Mesenteric fat pad (tissue), 1 donor: ENCODE measurements at places on chromosomes 11 and 22. TPM values are rescaled to one million over a fixed set of nuclear protein-coding genes. Genes with fewer than 3 reads are reported as not detected.

DNA sequence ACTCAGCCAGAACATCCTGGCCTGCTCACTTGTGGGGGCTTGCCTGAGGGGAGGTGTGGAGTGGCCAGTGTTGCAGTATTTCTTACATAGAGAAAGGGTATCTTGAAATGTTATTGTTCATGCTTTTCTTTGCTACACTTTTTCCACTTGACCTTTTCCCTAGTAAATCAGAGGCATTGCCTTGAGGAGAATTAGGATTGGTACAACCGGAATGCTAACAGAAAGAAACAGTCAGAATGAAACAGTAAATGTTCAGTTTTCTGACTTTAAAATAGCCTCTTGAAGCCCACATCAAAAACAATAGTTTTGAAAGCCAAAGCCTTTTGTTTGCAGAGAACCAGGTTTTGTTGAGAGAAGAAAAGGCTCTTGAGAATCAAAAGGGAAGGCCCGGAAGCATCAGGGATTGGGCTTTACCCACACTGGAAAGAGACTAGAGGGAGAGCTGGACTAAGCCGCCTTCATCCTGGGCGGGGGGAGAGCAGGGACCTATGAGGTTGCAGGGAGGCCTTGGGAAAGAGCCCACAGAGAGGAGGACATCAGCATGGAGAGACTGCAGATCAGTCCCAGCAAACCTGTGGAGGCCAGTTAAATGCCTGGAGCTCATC lies 12.4 kb downstream of the ADM start:
- DNase-seq, result no peak

- DNase-seq, result no peak
Measured at GRCh38 chr11:86558207-86558606, 114.2 kb downstream of the ME3 start.

GRCh38 chr11:15594607-15595006 lies 479.9 kb downstream of the INSC start:
- DNase-seq, result no peak

- DNase-seq, result no peak
Measured at GRCh38 chr11:19872512-19873145, 160.0 kb downstream of the NAV2 start.

DNA sequence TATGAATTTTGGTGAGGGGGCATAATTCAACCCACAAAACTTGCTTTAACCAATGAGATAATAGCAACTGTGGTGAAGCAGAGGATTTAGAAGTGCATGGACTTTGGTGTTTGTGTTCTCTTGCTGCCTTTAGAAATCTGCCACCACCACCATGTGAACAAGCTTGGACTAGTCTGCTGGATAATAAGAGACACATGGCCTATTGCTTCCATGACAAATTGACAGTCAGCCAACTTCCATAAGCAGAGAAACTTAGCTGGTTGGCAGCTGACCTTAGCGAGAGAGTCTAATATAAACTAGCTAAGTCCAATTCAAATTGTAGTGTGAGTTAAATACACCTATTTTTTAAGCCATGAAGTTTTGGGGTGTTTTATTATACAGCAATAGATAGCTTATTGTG lies 482.1 kb upstream of the ANO5 start:
- no peak for DNase-seq

- no peak for DNase-seq
Measured at GRCh38 chr11:19193916-19194315, 7.9 kb downstream of the CSRP3 start.

DNA sequence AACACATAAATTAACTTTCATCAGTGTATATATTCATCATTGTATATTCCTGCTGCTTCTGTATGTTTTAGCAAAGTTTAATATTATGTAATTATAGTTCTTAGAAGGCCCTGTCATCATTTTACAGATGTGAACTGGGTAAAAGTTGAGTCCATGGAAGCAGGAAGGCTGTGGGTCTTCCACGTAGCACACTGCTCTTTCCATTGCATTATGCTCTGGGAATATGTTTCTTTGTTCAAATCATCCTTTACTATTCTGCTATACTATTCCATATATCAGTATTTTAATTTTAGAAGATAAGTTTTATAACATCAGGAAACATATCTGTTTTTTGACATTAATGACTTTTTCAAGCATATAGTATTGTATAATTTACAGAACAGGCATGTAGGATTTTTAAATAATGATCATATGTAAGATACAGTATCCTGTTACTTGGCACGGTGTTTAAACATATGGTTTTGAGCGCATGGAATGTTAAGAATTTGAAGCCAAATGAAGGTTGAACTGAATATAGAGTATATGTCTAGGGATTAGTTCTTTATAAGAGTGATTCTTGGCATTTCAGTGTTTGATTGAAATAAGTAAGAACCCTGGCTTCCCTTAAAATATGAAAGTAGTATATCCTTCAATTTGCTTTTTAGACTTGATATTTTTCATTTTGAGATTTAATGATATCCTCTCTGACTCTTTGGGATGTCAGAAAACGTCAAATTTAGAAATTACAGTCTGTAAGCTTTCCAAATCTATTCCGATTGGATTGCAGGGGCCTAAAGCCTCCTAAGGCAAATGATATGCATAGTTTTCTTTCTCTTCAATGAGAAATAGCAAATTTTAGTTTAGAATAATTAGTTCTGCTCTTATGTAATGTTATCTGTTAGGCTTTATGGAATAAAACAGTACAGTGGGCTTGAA lies 8.6 kb downstream of the CCDC81 start:
- no peak for DNase-seq

GRCh38 chr11:65487467-65488272 lies 11.2 kb upstream of the MALAT1 start:
- DNase-seq, result peak; percentile 97

DNA sequence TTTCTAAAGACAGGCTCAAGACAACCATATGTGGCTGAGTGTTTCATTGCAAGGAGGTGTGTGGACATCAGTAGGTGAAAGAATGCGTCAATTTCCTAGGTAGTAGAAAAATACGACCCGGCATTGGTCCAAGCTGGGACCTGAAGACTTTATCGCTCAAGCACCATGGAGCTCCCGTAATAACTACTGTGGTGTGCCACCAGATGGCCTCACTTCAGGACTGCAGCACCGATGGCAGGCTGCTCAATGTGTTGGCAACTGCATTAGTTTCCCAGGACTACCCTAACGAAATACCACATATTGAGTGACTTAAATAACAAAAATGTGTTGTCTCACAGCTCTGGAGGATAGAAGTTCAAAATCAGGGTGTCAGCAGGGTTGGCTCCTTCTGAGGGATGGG lies 72.4 kb upstream of the FAT3 start:
- no peak for DNase-seq

GRCh38 chr22:42307806-42308563 lies 37.5 kb upstream of the TCF20 start:
- no peak for DNase-seq

DNA sequence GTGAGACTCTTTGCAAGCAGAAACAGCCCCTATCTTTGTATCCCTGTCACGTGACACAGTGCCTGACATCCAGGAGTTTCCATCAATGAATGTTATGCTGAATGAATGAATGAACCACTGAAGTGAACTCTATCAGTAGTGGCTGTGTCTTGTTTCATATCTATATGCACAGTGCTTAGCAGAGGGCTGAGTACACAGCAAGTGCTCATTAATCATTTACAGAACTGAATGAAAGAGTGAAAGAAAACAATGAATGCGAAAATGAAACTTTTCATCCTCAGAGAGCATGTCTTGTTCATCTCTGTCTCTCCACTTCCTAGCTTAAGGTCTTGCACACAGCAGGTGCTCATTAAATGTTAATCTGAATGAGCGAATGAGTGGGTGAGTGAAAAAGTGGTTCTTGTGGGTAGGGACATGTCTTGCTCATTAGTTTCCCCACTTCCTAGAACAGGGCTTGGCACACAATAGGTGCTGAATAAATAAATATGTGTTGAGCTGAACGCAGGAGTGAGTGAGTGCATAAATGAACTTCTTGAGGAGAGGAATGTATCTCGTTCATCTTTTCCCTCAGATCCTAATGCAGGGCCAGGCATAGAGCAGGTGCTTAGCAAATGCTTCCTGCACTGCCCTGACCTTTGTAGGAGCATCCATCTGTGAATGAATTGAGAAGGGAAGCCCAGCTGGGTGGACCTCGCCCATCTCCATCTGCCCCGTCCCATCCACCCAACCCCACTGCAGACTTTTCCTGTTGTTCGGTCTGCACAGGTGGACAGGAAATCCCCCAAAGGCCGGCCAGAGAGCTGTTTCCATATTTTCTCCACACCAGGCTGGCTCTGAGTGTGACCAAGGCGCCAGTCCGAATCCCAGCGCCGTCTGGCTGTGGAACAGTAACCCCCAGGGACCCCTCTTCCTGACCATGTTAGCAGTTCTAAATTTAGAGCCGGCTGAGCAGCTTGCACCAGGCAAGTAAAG lies 113.4 kb upstream of the CRYBB3 start:
- no peak for DNase-seq

- no peak for DNase-seq
Measured at GRCh38 chr11:5284637-5285036, 14.9 kb upstream of the HBE1 start.

GRCh38 chr22:46798041-46798365 lies 35.6 kb downstream of the TBC1D22A start:
- DNase-seq, result peak; percentile 84

DNA sequence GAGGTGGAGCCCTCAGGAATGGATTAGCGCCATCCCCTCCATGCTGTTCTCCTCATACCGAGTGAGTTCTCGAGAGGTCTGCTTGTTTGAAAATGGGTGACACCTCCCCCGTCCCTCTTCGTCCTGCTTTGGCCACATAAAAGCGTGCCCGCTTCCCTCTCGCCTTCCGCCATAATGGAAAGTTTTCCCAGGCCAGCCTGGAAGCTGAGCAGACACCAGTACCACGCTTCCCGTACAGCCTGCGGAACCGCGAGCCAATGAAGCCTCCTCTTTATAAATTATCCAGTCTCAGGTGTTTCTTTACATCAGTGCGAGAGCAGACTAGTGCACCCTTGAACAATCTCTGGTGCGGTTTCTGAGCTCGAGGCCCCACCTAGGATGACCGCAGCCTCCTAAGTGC lies 12.8 kb downstream of the ALG12 start:
- DNase-seq, result no peak

- no peak for DNase-seq
Measured at GRCh38 chr22:45291931-45292290, 7.2 kb downstream of the UPK3A start.

DNA sequence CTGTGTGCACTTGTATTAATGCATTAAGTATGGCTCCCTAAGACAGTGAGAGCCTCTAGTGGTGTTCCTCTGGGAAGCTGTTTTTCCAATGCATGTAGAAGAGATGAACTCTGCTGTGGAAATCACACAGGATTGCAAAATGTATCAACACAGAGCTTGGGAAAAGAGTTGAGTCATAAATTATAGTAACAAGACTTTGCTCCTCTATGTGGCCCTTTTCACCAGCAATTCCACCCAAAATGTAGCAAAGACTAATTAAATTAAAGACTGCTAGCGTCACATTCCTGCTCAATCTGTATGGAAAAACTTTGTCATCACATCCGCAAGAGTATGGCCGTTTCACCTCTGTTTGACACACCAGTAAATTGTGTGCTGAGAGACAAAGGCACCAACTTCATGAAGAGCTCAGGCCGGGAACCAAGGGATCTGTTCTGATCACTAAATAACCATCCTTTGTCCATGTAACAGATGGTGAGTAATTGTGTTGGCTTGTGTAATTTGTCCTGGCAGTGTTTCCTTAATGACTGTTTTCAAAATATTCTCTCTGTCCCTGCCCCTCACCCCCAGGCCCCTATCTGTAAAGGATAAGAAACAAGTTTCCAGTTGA lies 209.2 kb upstream of the SORL1-AS1 start:
- no peak for DNase-seq

GRCh38 chr11:117424781-117425180 lies 97.1 kb downstream of the CEP164 start:
- DNase-seq, result peak; percentile 39

- peak; percentile 16 for DNase-seq
Measured at GRCh38 chr22:49215840-49216239, 611.8 kb downstream of the BRD1 start.

GRCh38 chr11:92740276-92740675 lies 229.2 kb upstream of the MTNR1B start:
- no peak for DNase-seq

- DNase-seq, result no peak
Measured at GRCh38 chr11:9796854-9797253, 133.0 kb downstream of the SWAP70 start.

GRCh38 chr11:72227316-72228228 lies 3.0 kb downstream of the INPPL1 start:
- DNase-seq, result peak; percentile 87

GRCh38 chr11:36744375-36745168 lies 146.5 kb upstream of the RAG2 start:
- DNase-seq, result no peak

DNA sequence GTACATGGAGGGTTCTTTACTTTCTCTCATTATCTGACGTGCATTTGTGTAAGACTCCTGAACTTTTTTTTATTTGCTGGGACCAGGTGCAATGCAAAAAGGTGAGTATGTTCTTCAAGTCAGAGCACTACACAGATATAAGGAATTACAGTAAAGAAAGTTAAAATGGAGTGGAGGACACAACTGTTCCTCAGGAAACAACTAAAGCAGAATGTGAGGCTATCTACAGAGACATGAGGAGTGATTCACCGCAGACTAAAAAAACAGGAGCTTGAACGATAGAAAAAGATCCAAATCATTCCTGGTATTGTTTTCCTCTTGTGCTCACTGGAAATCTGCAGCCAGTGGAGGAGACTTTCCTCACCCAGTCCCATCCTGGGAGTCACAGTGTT lies 106.2 kb downstream of the ABTB2 start:
- DNase-seq, result no peak

DNA sequence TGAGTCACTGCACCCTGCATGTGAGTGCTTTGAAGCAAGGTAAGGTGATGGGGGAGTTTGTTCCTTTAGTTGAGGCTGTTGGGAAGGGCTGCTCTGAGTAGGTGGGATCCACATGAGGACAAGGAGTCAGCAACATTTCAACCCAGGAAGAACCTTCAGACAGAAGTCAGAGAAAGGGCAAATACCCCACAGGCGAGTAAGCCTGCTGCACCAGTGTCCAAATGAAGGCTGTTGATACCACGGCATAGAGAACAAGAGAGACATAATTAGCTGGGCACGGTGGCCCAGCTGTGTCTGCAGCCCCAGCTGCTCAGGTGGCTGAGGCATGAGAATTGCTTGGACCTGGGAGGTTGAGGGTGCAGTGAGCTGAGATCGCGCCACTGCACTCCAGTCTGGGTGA lies 54.3 kb upstream of the CLMP start:
- DNase-seq, result no peak

GRCh38 chr11:5204787-5205186 lies 4.3 kb upstream of the OR51V1 start:
- no peak for DNase-seq

- no peak for DNase-seq
Measured at GRCh38 chr11:11215944-11216343, 137.1 kb downstream of the CSNK2A3 start.

- DNase-seq, result peak; percentile 64
Measured at GRCh38 chr22:22940961-22941605, 53.5 kb downstream of the IGLL5 start.

Gene PRR5L
- 14.2 TPM for total RNA-seq

Gene CRYBB2
- not detected for total RNA-seq

Gene OR2D2
- not detected for total RNA-seq

Gene ANKK1
- 0.13 TPM for total RNA-seq

Gene TTC36
- total RNA-seq, result not detected

Gene FGF3
- total RNA-seq, result not detected

Gene PDE3B
- 71.5 TPM for total RNA-seq

Gene RHOD
- total RNA-seq, result 22.2 TPM

Gene SNU13
- 116 TPM for total RNA-seq

Gene CARD10
- total RNA-seq, result 10.8 TPM

Gene C22orf23
- not detected for total RNA-seq

Gene RIMBP3B
- total RNA-seq, result 0.06 TPM

Gene CNIH2
- total RNA-seq, result 0.55 TPM

Gene MGAT3
- 43.8 TPM for total RNA-seq

Gene APOC3
- 2.2 TPM for total RNA-seq

Gene CARD16
- 9.8 TPM for total RNA-seq

Gene GGTLC3
- not detected for total RNA-seq
